ENCODE measurements at places on chromosomes 16 and 17.

- no peak for DNase-seq
Observed at GRCh38 chr16:67922740-67923139, 8.9 kb downstream of the CTRL start.

- no peak for DNase-seq
Observed at GRCh38 chr16:87267566-87267965, 49.6 kb downstream of the C16orf95 start.

DNA sequence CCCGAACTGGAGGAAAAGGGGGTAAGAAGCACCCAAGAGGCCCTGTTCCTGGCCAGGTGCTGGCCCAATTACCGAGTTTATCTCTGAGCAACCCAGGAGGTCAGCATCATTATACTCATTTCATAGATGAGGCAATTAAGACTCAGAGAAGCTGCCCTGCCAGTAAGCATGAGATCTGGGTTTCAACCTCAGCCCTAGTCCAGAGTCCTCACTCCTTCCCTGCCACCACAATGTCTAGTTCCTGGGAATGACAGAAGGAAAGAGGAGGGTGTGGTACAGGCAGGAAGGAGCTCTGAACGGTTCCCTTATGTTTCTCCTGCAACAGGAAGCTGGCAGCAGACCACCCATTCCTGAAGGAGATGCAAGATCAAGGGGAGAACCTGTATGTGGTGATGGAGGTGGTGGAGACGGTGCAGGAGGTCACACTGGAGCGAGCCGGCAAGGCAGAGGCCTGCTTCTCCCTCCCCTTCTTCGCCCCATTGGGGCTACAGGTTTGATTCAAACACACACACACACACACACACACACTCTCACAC is 7.4 kb downstream of the GSDMA start:
- DNase-seq: no peak

DNA sequence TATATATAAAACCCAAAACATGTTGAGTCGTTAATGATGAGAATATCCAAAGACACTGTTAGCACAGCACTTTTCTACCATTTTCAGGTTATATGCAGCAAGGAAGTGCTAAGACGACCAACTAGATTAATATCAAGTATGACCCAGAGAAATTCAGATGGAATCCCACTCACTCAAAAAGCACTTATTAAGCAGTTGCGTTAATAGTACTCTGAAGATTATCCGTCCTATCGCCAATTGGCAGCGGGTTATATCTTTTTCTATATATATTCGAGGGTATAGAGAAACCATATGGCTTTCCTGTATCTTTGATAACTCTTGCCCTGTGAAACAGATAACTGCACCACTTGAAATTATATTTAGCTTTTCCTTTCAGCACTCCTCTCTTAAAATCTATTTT is 1.1 kb downstream of the CRLF3 start:
- no peak for DNase-seq

- no peak for DNase-seq
Observed at GRCh38 chr16:51924744-51925143, 622.2 kb downstream of the TOX3 start.

DNA sequence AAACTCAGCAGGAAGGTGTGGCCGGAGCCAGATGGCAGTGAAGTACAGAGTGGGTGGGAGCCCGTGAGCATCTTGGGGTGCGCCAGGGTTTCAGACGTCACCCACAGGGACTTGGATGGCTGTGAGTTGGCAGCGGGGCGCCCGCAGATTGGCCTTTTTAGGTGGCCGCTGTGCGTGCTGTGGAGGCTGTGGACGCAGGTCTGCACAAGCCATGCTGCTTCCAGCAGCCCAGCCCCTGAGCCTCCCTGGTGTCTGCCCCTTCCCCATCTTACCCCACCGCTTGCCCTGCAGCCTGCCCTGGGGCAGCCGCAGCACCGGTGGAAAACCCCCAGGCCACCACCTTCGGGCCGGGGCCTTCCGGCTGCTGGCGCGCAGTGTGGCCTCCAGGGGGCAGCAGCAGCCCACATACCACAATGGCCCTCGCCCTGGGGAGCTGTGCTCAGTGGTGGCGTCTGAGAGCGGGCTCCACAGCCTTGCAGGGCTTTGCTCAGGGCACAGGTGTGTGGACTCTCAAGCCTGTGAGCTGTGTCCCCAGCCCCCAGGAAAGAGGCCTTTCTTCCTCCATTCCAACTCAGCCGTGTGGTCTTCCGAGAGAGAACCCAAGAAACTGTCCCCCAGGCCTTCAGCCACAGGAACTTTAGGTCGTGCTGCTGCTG is 11.8 kb downstream of the ENDOV start:
- DNase-seq: peak; percentile 69

- DNase-seq: no peak
Observed at GRCh38 chr16:65967376-65967775, 399.1 kb upstream of the CDH5 start.

- DNase-seq: no peak
Observed at GRCh38 chr17:48412841-48413240, 17.2 kb downstream of the SKAP1 start.

DNA sequence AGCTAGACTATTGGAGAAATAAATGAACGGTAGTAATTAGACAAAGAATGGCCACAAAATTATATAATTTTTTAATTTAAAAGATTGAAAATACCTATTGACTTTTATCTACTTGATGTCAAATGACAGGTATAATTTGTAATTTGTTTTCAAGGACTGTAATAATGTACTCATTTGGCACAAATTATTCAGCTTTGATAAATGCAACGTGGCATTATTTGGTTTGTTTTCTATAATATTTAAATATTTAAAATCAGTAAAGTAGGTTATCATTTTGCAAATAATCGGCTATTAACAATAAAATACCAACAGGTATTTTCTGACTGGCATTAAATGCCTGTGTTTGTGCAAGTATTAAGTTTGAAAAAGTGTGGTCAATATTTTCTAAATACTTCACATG is 60.6 kb downstream of the CDH11 start:
- no peak for DNase-seq

- peak; percentile 24 for DNase-seq
Observed at GRCh38 chr17:63772801-63773271, 561 bp downstream of the CCDC47 start.

DNA sequence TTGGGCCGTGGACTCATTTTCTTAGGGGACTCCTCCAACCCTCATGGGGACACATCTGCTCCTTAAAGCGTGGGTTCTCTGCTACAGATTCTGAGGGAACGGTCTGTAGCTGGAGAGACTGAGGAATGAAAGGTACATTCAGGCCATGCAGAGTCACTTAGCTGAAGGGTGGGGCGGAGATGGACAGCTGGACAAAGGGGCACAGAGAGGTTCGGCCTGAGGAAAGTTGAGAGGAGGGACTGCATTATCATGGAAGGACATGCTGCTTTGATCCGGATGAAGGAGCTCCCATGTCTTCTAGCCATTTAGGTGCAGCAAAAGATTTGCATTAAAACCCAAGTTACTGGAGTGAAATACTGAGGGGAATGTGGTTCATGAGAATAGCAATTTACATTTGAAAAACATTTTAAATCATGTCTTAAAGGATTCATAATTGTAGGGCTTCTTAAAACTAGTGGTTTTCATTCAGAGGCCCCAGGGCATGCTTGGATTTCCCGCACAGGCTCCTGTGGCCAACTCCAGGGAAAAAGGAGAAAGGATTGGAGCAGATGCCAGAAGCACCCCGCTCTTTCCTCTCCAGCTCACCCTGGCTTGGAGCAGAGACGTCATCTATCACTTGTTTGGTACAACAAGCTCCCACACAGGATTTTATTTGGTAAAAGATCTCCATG is 54.2 kb downstream of the CDRT4 start:
- DNase-seq: no peak

DNA sequence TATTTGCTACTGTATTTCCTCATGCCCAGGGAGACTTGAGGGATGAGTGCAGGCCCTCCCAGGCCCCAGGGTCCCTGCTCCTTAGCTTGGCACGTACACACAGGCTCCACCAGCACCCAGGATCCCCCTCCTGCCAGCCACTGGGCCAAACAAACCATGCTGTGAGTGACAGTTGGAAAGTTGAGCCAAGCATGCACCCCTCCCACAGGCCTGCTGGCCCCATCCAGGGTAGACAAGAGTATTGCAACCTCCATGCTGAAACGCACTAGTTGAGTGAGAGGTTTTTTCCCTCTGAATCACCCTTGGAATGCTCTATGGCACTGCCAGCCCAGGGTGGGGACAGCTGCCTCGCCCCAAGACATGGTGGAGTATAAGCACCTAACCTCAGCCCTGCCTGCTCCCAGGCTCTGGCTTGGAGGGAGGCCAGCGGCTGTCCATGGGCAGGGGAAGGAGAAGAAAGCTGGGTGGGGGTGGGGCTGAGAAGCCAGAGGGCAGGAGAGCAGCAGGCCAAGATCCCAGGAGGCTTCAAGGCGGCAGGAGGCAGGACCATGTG is 49.6 kb downstream of the PITPNM3 start:
- DNase-seq: no peak

DNA sequence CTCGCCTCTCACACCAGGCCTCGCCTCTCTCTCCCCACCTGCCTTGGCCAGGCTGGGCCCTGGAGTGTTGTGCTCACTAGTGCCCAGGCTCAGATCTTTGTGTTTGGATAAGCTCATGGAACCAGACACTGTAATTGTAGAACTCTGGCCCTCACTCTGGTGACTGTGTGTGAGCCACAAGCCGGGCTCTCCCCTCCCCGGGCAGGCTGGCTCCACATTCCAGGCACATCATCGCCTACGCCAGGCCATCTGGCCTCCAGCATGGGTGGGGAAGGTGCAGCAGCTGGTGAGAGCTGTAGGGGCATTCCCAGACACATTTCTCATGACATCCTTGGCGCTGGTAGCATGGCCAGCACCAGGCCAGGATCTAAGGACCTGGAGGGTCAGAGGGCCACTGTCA is 202.3 kb downstream of the RAB11FIP4 start:
- no peak for DNase-seq

- peak; percentile 40 for DNase-seq
Observed at GRCh38 chr16:85984947-85985451, 86.0 kb downstream of the IRF8 start.

- DNase-seq: no peak
Observed at GRCh38 chr16:75452464-75453190, 11.9 kb downstream of the TMEM170A start.

DNA sequence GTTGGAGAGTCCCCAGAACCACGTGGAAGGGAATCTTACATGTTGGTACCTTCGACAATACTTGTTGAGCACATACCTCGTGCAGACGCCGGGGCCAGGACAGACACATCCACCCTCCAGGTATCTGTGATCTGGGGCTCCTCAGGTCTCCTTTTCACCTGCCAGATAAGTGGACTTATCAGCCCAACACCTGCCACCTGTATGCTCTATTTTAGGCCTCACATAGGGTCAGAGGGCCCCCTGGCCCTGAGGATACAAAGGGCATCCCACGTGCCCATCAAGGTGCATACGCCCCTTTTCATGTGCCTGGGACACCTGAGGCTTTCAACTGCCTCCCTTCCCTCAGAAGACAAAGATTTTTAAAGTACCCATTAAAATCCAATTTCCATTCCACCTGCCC is 212.7 kb downstream of the MRTFB start:
- no peak for DNase-seq

DNA sequence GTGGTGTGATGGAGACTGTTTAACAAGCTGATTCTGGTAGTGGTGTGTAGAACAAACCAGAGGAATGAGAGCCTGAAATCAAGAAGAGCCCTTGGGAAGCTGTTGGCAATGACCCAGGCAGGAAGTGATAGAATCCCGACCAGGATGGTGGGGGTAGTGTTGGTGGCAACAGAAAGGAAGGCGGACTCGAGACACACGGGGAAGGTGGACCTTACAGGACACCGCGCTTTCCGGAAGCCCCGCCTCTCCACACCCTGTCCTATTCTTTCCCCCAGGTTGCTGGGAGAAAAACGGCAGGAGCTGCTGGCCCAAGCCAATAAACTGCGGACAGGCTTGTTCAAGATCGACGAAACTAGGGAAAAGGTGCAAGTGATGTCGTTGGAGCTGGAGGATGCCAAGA is 30.0 kb upstream of the KDM6B start:
- DNase-seq: peak; percentile 58

GRCh38 chr16:71338193-71338592 is 20.3 kb upstream of the CALB2 start:
- no peak for DNase-seq

- DNase-seq: no peak
Observed at GRCh38 chr17:58337210-58337599, 8.6 kb upstream of the TSPOAP1 start.

GRCh38 chr17:35766903-35767510 is 6.3 kb downstream of the C17orf50 start:
- DNase-seq: no peak

- no peak for DNase-seq
Observed at GRCh38 chr17:64369007-64369893, 21.4 kb downstream of the PECAM1 start.

- no peak for DNase-seq
Observed at GRCh38 chr17:47603830-47604597, 45.7 kb upstream of the KPNB1 start.

- DNase-seq: no peak
Observed at GRCh38 chr16:23566724-23567123, 9.2 kb downstream of the UBFD1 start.

DNA sequence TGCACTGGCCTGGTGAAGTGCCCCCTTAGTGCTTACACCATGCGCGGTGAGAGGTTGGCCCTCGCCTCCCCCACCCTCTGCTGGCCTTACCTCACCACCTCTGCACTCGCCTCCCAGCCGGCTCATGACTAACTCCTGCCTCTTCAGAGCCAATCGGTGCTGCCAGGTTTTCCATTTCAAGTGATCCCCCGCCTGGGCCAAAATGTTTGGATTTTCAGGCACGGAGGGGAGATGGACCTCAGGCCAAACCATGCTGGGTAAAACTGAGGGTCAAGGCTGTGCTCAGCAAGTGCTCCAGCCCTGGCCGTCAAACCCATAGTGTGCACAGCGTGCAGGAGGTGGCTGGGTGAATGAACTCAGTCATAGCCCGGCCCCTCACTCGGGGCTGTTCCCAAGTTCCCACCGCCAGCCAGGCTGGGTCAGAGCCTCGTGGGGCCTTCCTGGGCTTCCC is 175.4 kb downstream of the SEC14L1 start:
- no peak for DNase-seq

- DNase-seq: no peak
Observed at GRCh38 chr17:77427391-77427991, 286.7 kb downstream of the SEC14L1 start.

GRCh38 chr16:68328151-68328859 is 17.5 kb downstream of the PRMT7 start:
- peak; percentile 79 for DNase-seq

DNA sequence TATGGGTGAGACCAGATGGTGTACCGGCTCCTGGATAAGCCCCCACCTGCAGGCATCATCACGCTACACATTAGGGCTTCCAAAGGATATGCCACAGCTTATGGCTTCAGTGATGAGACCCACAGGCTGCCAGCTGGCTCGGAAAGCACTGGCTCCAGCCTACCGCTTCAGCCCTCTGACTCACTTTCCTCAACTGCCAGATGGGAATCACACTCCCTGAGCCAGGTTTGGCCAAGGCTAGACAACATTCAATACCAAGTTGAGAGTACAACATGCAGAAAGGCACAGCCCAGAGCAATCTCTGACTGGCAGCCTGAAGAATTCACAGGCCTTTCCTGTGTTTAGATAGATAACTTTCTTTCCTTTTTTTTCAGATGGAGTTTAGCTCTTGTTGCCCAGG is 10.3 kb downstream of the CENPV start:
- no peak for DNase-seq

GRCh38 chr16:74903120-74903519 is 81.8 kb downstream of the WDR59 start:
- DNase-seq: no peak

Data from left lung (tissue), 14 donors.